ENCODE measurements at places on chromosomes 6 and 20. TPM values are rescaled to one million over a fixed set of nuclear protein-coding genes. Genes with fewer than 3 reads are reported as not detected.

GRCh38 chr6:25749837-25750236 lies 4.7 kb upstream of the SLC17A4 start:
- DNase-seq = no peak

Gene DEFB124
- total RNA-seq = not detected

- no peak for DNase-seq
Observed at GRCh38 chr6:16494793-16495192, 256.4 kb downstream of the GMPR start.

DNA sequence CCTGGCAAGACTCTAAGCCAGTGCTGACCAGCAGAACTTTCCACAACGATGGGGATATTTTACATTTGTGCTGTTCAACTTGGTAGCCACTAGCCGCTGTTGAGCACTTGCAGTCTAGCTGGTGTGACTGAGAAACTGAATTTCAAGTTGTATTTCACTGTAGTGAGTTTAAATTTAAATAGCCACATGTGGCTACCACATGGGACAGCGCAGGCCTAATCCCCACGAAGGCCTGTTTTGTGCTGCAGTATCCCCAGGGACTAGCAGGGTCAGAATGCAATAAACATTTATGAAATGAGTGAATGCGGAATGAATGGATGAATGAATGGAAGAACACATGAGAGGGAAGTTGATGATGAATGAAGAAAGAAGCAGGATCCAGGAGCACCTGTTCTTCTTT lies 115.8 kb downstream of the TRERF1 start:
- no peak for DNase-seq

- DNase-seq = no peak
Observed at GRCh38 chr6:38640216-38640909, 634 bp upstream of the BTBD9 start.

Gene GSTA3
- not detected for total RNA-seq

DNA sequence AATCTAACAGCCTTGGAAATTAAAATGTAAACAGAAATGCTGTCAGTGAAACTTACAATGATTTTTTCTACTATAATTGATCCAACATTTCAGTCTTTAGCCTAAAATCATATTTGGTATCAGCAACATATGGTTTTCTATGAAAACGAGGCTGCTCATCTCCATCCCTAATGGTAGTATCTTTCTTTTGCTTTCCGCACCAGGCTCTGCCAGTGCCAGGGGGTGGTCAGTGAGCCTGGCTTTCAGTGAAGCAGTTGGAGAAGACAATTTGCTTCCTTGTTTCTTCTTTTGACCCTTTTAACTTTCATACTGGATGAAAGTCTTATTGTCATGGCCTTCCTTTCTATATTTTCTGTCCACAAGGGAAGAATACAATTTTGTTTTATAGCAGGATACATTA lies 258.4 kb downstream of the ARID1B start:
- DNase-seq = no peak

Gene LAMA2
- 3.6 TPM for total RNA-seq

DNA sequence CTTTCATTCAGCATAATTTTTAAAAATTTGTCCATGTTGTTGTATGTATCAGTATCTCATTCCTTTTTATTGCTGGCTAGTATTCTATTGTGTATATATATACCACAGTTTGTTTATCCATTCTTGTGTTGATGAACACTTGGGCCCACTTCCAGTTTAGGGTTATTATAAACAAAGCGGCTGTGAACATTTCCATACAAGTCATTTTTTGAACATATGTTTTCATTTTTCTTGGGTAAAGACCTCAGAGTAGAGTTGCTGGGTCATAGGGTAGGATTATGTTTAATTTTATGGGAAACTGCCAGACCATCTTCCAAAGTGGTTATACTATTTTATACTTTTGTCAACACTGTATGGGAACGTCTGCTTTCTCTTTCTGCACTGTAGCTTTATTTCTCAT lies 55.3 kb downstream of the RBM24 start:
- no peak for DNase-seq

DNA sequence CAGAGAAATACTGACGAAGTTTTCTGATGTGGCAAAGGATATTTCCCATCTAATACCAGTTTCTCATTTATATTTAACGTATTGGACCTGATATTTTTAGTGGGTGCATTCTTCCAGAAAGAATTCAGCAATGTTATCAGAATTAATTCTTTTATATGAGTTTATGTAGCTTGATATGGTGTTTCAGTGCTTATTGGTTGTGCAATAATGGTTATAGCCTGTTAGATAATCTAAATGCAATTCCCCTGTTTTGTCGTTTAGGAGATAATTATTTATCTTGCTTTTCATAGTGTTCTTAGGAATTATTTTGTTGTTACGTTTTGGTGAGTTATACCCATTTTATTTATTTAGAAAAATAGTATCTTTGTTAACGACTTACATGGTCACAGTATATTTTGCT lies 51.4 kb upstream of the TMEM181 start:
- no peak for DNase-seq

Gene OPRL1
- total RNA-seq = 0.52 TPM

Gene ASXL1
- total RNA-seq = 25.6 TPM

Gene SLC35D3
- total RNA-seq = 0.57 TPM

DNA sequence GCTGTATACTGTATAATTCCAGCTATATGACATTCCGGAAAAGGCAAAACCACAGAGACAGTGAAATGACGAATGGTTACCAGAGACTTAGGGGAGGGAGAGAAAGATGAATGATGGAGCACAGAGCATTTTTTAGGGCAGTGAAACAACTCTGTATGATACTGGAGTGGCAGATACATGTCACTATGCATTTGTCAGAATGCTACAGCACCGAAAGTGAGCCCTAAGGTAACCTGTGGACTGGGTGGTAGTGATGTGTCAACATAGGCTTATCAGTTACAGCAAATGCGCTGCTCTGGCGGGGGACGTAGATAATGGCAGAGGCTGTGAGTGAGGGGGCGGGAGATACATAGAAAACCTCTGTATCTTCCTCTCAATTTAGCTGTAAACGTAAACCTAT lies 201.3 kb upstream of the SSTR4 start:
- DNase-seq = no peak

DNA sequence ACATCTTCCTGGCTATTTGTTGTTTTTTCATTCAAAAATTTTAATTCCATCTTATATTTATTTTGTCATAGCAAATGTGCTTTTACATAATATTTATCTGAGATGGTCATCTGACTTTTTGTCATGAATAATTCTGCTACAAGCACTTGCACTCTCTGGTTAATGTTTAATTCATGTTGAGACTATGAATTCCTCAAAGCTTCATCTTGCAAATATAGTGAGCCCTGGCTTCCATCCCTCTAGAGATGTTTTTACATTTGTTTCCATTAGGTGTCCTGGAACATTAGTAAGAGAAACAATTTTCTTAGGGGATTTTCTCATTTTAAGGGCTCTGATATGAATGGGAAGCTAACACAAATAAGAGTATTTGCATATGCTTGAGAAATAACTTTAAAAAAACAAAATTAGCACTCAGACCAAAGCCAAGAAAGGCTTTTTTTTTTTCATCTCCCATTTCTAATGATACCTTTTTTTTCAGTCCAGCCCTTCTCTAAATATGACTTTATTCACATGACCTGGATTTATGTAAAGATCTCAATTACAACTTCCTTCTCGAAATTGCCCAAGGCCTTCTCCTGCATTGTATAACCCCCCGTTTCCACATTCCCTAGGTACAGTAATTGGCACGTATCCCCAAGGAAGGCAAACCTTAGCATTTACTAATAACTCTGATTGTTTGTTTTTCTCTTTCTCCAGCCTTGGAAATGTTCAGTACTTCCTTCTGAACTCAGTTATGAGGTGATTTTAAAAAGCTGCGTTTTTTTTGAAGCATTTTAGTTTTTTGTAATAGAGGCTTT lies 797.0 kb upstream of the GJE1 start:
- DNase-seq = no peak

GRCh38 chr20:2698912-2699311 lies 6.3 kb downstream of the EBF4 start:
- no peak for DNase-seq

Gene CST2
- total RNA-seq = not detected

- DNase-seq = no peak
Observed at GRCh38 chr6:15020119-15020770, 225.6 kb upstream of the JARID2 start.

Gene SYNGAP1
- 101 TPM for total RNA-seq

DNA sequence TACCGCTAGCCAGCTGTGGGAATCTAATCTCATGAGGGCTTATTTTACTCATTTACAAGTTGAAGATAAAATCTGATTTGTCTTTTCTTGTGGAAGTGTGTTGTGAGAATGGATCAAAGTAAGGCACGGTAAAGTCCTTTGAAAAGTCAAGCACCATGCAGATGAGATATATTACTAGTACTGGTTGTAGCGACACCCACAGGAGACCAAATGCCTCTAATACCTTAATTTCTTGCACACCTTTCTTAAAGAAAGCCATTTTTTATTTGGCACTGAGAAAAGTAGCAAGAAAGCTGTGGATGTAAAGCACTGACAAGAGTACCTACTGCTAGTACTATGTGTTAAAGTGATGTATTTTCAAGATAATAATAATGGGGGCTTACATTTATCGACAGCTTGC lies 191.0 kb upstream of the MMS22L start:
- no peak for DNase-seq

- no peak for DNase-seq
Observed at GRCh38 chr6:35050757-35051330, 90.3 kb downstream of the TCP11 start.

- DNase-seq = no peak
Observed at GRCh38 chr6:167815296-167815980, 11.3 kb upstream of the AFDN start.

DNA sequence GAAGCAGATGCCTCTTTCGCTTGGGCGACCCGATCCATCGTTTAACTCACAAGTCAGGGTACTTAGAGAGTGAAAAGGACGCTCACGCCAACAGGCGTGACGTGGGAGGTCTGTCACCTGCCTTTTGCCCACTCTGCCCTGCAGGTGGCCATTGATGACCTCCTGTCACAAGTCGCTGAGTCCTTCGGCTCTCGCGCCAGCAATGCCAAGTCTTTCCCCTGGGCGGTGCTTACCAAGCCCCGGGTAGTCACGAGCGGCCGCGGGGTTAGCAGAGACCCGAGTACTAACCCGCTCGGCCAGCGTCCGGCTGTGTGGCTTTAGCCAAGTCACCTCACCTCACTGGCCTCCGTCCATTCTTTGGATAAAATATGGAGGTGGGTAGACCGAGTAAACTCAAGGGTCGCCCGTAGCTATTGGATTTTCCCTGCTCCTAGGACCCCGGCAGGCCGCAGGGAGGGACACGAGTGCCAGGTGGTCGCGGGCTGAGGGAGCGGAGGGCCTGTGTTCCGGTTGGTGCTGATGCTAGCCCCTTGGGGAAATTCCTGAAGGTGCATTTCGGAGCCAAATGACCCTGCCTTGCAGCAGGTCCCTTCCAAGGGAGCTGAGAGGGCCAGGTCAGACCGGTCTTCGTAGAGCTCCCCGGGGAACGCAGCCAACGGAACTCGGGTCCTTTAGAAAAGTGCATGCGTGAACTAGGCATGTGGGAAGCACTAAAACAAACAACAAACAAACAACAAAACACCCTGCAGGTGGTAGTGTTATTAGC lies 668 bp downstream of the PKIB start:
- DNase-seq = peak; percentile 72

GRCh38 chr6:152380993-152381898 lies 255.9 kb downstream of the SYNE1 start:
- DNase-seq = no peak

DNA sequence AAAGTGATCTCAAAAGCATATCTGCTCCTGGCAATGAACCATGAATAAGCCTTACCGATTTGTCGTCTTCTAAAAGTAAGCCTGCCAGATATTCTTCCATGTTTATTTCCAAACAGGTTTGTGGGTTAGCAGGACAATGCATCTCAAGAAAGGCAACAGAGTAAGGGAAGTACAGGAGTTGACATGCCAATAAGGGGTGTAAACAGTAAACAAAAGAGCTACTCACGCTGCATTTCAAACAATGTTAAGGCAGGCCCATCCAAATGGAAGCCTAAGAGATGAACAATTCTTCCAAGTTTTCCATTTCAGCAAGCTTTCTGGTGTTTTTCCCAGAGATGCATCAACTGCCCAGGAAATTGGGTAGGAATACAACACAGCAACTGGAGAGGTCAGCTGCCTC lies 27.8 kb upstream of the CRIP3 start:
- DNase-seq = no peak

- no peak for DNase-seq
Observed at GRCh38 chr6:10598084-10598960, 77.2 kb downstream of the GCNT2 start.

Gene RSPH9
- total RNA-seq = not detected

DNA sequence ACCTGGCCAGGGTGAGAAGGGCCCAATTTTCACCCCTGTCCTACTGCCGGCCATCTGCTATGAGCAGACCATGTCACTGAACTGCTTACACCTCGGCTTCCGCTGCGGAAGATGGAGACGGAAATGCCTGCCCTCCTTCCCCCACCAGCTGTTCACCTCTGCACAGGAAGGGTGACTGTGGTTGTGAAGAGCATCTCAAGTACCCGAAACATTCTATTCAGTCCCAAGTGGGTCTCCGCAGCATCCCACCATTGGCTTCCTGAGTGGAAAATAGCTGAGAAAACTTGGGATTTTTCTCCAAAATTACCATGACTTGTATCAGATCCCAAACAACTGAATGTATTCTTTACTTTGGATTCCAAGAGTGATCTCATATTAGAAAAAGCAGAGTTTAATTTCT lies 16.1 kb downstream of the DOK5 start:
- no peak for DNase-seq

Gene TENT5A
- 2.9 TPM for total RNA-seq

Gene OGFRL1
- 9.0 TPM for total RNA-seq

GRCh38 chr6:45666846-45667245 lies 289.1 kb upstream of the SUPT3H start:
- no peak for DNase-seq

DNA sequence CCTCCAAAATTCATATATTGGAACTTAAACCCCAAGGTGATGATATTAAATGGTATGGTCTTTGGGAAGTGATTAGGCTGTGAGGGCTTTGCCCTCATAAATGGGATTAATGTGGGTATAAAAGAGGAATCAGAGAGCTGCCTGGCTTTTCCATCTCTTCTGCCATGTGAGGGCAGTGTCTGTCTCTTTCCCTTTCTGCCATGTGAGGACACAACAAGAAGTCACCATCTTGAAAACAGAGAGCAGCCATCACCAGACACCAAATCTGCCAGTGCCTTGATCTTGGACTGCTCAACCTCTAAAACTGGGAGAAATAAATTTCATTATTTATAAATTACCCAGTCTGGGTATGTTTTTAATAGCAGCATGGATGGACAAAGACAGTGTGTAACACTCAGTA lies 263.0 kb downstream of the PAX1 start:
- DNase-seq = no peak

- no peak for DNase-seq
Observed at GRCh38 chr6:48986105-48986504, 476.9 kb downstream of the MMUT start.

- DNase-seq = no peak
Observed at GRCh38 chr6:150740453-150740852, 125.0 kb upstream of the MTHFD1L start.

GRCh38 chr20:26208296-26209091 lies 511.8 kb upstream of the ZNF337 start:
- DNase-seq = peak; percentile 17

Data from H1 (cell line).